NCI-H1048 (cell line): ENCODE measurements at places on chromosomes 11 and 22.

GRCh38 chr11:64359712-64360445, 917 bp downstream of the RPS6KA4 start:
- no peak for DNase-seq

GRCh38 chr22:34064696-34065095, 144.4 kb upstream of the LARGE1 start:
- DNase-seq, result no peak

- no peak for DNase-seq
Observed at GRCh38 chr11:112925516-112926310, 35.5 kb upstream of the NCAM1 start.

DNA sequence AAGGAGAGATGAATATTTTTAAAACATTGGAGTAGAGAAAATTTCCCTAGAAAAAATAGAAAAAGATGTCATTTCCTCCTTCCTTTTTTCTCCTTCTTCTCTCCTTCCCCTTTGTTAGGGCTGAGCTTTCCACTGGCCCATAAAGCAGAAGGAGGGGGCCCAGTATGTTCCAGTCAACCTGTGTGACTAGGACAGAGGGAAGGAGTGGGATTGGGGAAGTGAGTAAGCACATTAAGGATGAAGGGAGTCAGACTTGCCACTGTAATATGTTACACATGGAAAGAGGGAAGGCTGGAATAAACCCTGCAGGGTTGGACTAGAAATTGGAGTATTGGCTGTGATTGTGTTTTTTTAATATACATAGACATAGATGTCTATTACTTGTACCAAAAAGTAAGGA, 20.1 kb upstream of the SPINDOC start:
- no peak for DNase-seq

GRCh38 chr11:134686460-134687061, 274.5 kb upstream of the B3GAT1 start:
- DNase-seq, result no peak

DNA sequence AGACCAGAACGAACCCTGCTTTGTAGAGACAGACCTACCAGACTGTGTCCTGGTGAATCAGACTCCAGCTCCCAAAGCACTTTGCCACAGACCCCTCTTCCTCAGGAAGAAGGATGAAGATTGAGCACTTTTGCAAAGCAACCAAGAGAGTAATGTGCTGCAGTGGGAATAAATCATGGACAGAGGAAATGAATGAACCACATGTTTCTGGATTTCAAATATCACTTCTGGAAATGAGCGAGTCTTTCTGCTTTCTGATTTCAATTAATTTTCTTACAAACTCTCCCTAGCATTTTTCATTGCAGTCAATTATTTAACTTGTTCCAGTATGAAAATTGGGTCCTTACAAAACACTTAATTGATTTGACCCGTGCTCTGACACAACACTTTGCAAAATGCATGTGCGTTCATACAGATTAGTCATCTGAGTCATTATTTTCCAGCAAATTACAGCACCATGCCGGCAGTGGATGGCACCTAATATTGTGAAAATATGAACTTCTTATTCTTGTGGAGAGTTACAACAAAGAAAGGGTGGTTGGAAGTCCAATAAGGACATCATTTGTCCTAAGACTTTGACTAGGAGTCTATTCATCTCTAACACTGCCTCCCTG, 315.9 kb upstream of the CCDC90B start:
- DNase-seq, result no peak

GRCh38 chr11:99376463-99376862, 355.7 kb downstream of the CNTN5 start:
- DNase-seq, result no peak

GRCh38 chr11:109196016-109196415, 226.0 kb upstream of the C11orf87 start:
- no peak for DNase-seq

DNA sequence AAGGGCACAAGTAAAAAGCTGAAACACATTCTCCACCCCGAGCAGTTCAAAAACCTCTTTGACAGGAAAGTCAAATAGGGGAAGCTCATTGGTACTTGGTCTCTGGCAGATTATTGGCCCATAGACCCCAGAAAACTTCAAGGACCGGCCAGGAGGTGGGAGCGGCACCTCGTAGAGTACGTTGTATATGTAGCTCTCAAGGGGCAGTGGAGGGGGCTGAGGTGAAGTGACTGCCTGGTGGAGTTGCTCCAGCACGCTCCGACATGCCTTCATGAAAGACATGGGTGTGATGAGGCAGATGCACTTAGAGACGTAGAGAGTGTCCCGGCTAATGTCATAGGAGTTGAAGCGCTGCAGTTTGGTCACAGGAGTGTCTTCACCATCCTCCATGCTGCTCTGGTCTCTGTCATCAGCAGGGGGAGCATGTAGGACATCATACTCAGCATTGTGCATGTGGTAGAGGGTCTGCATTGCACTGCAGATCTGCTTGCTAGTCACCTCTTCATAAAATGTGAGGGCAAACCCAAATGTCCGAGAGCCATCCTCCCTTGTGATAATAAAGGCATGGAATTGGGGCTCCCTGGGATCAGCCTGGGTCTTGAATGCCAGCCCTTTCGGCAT, 61.3 kb downstream of the DENND5A start:
- no peak for DNase-seq

DNA sequence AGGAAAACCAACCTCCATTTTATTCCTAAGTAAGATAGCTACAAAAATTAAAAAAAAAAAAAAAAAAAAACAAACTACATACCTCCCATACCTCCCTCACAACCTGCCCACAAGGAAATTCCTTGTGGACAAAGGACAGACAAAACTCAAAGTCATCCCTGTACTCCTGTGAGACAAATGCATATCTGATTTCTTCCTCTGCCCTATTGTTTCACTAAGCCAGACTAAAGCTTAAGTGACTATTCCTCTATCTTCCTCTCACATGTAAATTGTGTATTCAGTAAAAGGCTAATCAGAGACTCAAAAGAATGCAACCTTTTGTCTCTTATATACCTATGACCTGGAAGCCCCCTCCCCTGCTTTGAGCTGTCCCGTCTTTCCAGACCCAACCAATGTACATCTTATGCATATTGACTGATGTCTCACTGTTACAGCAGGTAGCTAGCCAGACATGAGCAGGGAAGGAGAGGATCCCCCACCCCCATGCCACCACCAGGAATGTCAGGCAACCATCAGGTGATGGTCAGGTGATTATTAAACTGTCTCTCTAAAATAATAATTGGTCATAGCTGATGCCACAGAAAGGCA, 289.4 kb downstream of the SBF2 start:
- no peak for DNase-seq

- DNase-seq, result no peak
Observed at GRCh38 chr11:124725719-124726105, 14.0 kb upstream of the NRGN start.

DNA sequence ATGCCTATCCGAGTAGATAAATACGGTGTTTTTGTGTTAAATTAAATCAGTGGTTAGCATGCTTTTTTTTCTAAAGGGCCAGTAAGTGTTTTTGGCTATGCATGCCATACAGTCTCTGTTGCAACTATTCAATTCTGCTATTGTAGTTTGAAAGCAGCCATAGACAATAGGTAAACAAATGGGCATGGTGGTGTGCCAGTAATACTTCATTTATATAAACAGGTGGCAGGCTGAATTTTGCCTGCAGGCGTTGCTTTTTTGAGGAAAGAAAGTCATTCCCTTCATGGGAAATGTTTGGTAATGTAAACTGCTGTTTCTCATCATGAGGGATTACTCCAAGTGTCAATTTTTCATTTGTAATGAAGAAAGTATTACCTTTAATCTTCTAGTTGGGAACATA, 106.5 kb downstream of the TMEM135 start:
- DNase-seq, result no peak

DNA sequence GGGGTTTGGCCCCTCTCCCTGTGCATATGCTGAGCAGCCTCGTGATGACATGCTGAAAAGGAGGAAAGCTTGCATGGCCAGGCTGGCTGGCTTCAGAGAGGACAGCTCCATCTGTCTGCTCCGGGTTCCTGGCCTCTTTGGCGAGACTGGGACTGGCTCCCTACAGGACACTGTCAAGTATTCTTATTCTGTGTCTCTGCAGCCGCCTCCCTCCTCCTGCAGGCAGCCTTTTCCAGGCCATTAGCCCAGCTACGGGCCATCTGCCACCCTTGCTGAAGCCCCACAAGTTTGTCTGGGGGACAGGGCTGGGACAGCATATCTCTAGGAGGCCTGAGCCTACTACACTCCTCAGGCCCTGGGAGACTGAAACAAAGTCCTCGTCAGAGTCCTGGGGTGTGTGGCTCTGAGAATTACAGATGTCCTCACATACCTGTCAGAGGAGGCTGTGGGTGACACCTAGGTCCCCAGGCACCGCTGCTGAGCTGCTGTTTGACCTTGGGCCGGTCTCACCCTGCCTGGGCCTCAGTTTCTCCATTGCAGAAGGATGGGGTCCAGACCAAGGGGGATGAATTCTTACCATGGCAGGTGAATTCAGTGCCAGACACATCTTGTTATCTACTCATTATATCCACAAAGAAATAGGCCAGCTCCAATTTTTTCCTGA, 11.0 kb downstream of the MRGPRG start:
- no peak for DNase-seq

DNA sequence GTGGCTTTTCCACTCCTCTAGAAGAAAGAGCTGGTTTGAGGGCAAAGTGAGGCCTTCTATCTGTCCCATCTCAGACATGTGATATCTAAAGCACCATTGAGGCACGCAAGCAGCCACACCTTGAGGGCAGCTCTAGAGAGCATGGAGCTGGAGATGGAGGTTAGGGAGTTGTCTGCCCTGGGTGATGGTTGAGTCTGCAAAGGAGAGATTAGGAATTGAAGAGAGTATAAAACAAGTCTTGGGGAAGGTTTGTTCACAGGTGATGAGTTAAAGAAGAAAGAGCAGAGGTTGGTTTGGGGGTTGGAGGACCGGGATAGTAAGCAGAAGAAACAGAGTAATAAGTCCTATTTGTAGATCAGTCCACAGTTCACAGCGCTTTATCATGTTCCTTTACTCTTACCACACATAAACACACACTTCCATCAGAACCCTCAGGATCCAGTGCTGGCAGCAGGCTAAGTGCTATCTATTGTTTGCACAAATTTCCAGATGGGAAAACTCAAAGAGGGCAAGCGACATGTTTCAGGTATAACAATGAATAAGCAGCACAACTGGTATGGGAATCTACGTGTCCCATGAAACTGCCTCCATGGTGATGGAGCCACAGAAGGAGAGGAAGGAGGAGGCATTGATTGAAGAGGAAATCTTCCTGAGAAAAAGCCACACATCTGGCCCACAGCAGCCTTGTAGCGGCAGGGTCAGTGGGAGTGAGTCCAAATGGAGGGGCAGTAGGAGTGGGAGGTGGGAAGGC, 65.8 kb downstream of the RASSF10 start:
- no peak for DNase-seq

DNA sequence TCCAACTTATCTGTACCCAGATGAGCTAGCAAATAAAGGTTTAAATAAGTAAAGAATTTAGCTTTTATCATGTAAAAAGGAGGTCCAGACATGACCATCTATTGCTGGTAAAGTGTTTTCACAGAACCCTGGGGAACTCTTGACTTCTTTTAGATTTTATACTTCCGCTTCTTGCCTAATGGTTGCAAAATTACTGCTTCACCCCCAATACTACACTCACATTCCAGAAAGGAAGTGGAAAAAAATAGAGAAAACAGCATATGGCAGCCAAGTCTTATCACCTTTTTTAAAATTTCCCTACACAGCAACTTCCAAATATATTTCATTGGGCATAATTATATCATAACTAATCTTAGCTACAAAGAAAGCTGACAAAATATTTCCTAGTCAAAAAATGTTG, 12.1 kb downstream of the BBOX1 start:
- no peak for DNase-seq

DNA sequence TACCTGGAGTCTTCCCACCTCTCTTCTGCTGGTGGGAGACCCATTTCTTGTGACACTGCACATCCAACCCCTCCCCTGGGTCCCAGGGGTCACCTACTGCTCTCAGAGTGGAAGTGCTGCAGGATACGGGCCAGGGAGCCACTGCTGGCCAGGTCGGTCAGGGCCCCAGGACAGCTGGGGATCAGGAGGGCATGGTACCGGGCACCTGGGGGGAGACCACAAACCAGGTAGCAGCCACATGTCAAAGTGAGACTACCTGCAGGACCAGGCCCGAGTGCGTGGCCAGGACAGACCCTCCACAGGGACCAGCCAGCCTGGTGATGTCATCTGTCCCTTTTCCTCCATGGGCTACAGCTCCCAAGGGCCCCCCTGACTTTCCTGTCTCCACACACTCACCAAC, 3.9 kb downstream of the GATD1 start:
- no peak for DNase-seq

GRCh38 chr22:27985323-27986275, 66.5 kb upstream of the PITPNB start:
- no peak for DNase-seq

DNA sequence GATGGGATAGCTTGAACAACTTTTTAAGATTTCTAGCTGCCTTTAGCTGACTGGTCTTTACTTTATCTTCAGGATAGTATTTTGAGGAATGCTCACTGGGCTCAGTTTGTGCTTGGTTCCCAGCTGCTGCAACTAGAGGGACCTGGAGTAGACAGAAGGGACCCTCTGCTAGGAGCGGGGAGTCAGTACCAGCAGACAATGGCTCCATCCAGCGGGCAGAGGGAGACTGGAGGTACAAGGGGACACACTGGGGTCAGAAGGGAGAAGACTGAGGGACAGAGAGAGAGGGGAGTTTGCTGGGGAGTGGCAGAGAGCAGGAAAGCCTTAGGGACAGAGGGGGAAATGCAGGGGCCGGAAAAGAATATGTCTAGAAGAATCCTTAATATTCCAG, 22.0 kb upstream of the ACER3 start:
- DNase-seq, result no peak

GRCh38 chr11:85848006-85848405, 7.2 kb upstream of the CCDC83 start:
- no peak for DNase-seq

GRCh38 chr11:3803726-3804495, 4.4 kb upstream of the PGAP2 start:
- no peak for DNase-seq

DNA sequence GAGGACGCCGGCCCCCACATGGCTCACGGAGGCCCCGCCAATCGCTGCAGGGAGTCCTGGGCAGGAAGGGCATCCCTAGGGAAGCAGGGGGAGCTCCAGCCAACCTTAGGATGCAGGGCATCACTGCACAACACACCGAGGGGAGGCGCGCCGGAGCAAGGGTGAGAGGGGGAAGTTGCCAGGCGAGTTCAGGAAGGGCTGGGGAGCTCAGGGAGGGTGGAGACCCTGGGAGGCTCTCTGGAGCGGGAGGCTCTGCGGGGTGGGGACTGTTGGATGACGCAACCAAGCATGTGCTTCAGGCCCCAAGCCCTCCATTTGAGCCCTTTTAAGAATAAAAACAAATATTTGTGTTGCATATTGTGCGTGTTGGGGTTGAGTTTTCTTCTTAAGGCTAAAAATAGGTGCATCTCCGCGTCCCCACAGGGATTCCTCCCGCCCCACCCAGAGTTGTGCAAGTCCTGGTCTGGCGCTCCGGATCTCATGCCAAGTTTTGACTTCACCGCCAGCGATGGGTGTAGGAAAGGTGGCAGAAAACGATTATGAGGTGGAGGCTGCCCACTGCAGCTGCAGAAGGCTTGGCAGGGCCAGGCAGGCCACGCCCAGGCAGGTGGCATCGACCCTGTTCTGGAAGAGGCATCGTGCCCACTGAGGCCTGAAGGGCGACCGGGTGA, 65.2 kb downstream of the WNT7B start:
- no peak for DNase-seq
